ENCODE measurements at places on chromosomes 11 and 22. TPM values are rescaled to one million over a fixed set of nuclear protein-coding genes. Genes with fewer than 3 reads are reported as not detected.

DNA sequence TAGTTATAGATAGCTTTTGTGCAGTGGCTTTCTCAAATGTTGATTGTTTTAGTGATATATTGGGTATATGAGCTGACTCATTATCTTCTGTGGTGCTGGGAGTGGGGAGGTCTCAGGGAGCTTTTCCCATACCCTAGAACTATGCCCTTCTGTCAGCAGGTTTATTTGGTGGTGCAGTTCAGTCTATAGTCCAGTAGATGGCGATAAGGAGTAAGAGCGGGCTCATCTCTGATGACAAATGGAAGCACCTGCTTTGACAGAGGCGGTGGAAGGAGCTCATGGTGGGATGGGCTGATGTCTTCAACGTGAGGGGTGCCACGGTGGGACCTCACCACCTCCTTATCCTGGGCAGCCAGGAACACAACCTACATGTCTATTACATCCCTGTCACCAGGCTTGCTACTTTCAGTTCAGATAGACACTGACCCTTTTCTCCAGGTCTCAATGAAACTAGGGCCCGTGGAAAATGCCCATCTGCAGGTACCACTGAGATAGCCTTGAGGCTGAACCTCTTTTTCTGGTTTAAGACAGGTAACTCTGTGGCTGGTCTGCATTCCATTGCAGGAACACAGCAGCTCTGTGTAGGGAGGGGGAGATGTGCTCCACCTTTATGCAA lies 13.0 kb upstream of the OR6A2 start:
- H3K4me1 ChIP-seq = no peaks in the 10 kb centered on the region
- no peak overlapping the region for H3K4me3 ChIP-seq
- H3K27ac ChIP-seq = no peak overlapping the region
- DNase-seq = peak; percentile 52
- no peaks in the 10 kb centered on the region for H3K36me3 ChIP-seq
- no peaks in the 10 kb centered on the region for H3K27me3 ChIP-seq

DNA sequence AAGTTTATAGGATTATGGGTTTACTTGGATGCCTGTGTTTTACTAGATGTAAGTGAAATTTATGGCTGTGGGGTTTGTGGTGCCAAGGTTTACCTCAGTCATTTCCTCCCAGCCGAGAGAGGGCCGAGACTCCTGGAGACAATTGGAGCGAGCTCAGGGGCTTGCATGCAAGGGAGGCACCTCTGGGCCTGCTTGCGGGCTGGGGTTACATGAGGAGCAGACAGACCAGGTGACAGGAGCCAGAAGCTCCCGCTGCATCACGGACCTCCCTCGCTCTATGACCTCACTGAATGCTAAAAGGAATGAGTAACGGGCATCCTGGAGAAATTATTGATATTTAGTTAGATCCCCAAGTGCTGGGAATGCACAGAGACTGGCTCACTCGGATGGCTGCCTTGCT lies 275.2 kb upstream of the KIRREL3 start:
- no peak for DNase-seq
- no peaks in the 10 kb centered on the region for H3K27me3 ChIP-seq
- peaks cover 4% of the 10 kb centered on the region for H3K4me1 ChIP-seq
- no peak overlapping the region for H3K4me3 ChIP-seq

- H3K27ac ChIP-seq = no peak overlapping the region
- no peak for DNase-seq
- no peaks in the 10 kb centered on the region for H3K4me1 ChIP-seq
- H3K4me3 ChIP-seq = no peak overlapping the region
- H3K27me3 ChIP-seq = no peaks in the 10 kb centered on the region
Measured at GRCh38 chr22:17097701-17098100, 12.9 kb downstream of the IL17RA start.

The OR52I1 gene
- total RNA-seq = not detected

The GP1BB gene
- total RNA-seq = 2.4 TPM
